ENCODE measurements at places on chromosomes 3 and 15. TPM values are rescaled to one million over a fixed set of nuclear protein-coding genes. Genes with fewer than 3 reads are reported as not detected.

GRCh38 chr3:66456711-66457173, 44.1 kb downstream of the LRIG1 start:
- DNase-seq, result peak; percentile 71

DNA sequence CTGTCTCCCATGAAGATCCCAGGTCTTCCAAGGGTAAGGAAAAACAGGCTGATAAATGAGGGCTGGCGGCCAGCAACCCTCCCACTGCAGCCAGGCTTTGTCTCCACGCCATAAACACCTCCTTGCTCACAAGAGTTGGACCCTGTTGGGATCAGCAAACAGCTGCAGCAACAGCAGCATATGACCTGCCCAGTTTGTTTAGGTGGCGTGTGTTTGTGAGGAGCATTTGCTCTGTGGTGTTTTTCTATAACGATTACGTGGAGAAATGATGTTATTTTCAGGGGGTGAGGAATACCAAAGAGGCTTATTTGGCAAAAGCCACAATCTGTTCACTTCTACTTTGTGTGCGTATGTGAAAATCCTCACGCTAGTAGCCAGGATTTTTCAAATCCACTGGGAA, 58.5 kb downstream of the RFTN1 start:
- DNase-seq, result peak; percentile 58

DNA sequence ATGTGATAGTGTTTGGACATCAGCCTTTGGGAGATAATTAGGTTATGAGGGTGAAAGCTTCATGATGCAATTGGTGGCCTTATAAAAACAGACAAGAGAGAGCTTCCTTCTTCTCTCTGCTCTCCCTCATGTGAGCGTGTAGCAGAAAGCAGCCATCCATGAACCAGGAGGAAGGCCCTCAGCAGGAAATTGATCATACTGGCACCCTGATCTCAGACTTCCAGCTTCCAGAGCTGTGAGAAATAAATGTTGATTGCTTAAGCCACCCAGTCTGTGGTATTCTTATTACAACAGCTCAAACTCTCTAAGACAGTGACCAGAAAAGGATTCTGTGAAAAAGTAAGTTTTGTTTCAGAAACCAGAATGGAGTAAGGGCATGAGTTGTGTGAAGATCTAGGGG, 13.3 kb downstream of the STAC start:
- DNase-seq, result no peak

DNA sequence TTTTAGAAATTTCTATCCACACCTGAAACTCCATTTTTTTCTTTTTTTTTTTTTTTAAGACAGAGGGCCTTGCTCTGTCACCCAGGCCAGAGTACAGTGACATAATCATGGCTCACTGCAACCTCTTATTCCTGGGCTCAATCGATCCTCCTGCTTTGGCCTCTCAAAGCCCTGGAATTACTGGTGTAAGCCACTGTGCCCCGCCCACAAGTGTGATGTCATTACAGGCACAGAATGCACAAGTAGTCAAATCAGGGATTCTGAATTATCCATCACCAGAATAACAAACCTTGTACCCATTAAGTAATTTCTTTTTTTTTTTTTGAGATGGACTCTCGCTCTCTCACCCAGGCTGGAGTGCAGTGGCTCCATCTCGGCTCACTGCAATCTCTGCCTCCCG, 1.9 kb downstream of the UQCRC1 start:
- no peak for DNase-seq

DNA sequence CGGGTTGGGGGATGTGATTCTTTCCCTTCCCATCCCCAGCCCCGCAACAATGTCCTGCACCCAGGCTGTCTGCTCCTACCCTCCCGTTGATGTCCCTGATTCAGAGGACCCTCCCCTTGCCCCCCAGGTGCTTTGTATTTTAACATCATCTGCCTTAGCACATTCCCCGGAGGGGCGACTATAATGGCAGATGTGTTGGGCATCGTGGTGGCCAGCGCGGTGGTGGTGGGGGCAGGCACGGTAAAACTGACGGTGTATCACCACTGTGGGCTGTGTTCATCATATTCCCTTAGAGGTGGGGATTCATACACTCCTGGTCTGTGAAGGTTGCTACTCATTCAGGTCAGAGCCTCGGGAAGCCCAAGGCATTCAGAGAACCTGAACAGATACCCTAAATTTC, 173.0 kb downstream of the ADAMTS17 start:
- no peak for DNase-seq

DNA sequence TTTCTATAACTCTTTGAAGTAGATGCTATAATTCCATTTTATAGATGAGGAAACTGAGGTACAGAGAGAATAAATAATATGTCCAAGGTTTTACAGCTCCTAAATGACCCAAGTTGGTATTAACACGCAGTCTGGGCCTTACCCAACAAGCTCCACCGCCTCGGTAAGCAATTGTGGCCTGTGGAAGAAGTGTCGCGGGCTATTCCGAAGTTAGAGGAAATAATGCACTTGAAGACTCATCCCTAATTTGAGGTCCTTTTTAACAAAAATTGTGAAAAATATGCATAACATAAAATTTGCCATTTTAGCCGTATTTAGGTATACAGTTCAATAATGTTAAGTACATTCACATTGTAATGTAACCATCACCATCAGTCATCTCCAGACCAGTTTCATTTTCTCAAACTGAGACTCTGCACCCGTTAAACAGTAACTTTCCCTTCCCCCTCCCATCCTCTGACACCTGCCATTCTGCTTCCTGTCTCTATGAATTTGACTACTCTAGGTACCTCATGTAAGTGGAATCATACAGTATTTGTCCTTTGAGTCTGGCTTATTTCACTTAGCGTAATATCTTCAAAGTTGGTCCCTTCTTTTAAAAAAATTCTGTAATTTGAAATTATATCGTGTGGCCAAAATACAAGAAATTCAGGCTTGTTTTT, 18.2 kb downstream of the IDH3A start:
- no peak for DNase-seq

DNA sequence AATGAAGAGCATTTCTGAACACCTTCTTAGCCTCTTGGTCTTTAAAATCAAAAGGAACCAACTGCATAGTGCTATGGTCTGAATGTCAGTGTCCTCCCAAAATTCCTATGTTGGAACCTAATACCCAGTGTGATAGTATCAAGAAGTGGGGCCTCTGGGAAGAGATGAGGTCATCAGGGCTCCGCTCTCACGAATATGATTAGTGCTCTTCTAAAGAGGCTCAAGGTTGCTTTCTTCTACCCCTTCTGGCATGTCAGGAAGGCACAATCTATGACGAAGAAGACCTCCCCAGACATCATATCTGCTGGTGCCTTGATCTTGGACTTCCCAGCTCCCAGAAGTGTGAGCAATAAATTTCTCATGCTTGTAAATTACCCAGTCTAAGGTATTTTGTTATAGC, 209.5 kb downstream of the MAGI1 start:
- DNase-seq, result no peak

- no peak for DNase-seq
These were observed 72.2 kb downstream of the DLG1 start for GRCh38 chr3:197226179-197226578.

The SLC9A9 gene
- total RNA-seq, result 5.6 TPM

The C3orf52 gene
- 1.7 TPM for total RNA-seq

The GPR149 gene
- total RNA-seq, result not detected

Measured in left ventricle myocardium superior (tissue), 1 donor.